Neural crest cell (in vitro differentiated cells): ENCODE measurements at places on chromosomes 1 and 21. TPM values are rescaled to one million over a fixed set of nuclear protein-coding genes. Genes with fewer than 3 reads are reported as not detected.

LMX1A gene
- not detected in 2 replicates for total RNA-seq

KLHDC8A gene
- total RNA-seq, result 46.6 and 46.7 TPM in 2 replicates

NBPF11 gene
- total RNA-seq, result 17.2 and 18.5 TPM in 2 replicates

ADORA1 gene
- 1.9 and 2.0 TPM in 2 replicates for total RNA-seq

OR2L3 gene
- total RNA-seq, result not detected in 2 replicates

- DNase-seq, result no peak
These were observed 52.9 kb downstream of the SERBP1 start for GRCh38 chr1:67377253-67377652.

- no peak for DNase-seq
These were observed 119.0 kb upstream of the ADGRL2 start for GRCh38 chr1:81681601-81682266.

DNA sequence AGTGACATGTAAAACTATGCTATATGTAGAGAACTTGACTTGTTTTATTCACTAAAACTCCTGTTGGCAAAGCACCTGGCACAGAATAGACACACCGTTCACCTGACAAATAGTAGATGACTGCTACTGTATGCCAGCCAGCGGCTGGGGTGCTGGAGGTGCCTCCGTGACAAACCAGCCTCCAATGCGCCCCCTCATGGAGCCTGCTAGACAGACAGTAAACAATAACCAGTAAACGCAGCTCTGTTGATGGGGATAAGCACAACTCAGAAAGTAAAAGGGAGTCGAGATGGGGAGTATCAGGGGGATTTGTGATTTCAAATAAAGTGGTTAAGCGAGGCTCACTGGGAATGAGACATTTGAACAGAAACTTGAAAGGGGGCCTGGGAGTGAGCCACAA, 107.2 kb downstream of the PRDM2 start:
- DNase-seq, result peak; percentile 43

DNA sequence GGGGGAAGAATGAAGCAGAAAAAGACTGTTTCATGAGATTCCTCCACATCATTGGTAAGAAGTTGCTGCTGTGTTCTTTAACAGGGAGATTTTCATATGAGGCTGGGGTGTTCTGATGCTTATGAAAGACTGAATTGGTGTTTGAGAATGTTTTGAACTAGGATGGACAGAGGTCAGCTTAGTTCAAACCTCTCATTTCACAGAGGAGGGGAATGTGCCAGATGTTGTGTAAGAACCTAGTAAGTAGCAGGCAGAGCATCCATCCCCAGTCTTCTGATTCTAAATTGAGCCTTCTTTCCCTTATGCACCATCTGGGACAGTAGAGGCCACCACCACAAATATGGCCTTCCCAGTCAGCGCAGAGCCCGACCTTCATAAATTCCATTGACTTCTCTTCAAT, 43.7 kb downstream of the SAMD13 start:
- no peak for DNase-seq

GRCh38 chr1:17119076-17119772, at the start of gene PADI2:
TSS of gene PADI2 (minus strand) at chr1:17119451. CDS start at chr1:17119371, 80 bp downstream.
- DNase-seq, result peak; percentile 53

DNA sequence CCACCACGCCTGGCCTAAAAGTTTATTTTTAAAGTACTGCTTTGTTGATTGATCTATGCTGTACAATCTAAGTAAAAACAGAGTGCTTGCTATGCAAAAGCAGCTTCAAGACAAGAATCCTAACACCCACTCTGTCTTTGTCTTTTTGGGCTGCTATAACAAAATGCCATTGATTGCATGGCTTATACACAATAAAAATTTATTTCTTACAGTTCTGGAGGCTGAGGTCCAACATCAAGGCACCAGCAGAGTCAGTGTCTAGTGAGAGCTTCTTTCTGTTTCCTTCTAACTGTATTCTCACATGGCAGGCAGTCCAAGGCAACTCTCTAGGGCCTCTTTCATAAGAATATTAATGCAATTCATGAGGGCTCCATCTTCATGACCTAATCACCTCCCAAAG, 63.6 kb upstream of the GJA5 start:
- DNase-seq, result no peak

GRCh38 chr1:214312530-214313051, 31.6 kb downstream of the SMYD2 start:
- no peak for DNase-seq

DNA sequence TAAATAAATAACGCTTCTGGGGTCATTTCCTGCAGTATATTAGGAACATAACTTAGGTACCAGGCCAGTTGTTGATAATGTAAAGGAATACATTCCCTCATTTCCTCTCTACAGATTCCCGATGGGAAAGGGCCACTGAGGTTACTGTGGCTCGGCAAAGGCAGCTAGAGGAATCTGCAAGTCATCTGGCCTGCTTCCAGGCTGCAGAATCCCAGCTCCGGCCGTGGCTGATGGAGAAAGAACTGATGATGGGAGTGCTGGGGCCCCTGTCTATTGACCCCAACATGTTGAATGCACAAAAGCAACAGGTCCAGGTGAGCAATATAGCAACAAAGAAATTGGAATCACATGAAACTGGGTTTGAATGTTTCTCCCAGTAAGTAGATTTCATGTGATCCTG, 109.6 kb upstream of the BMP8A start:
- no peak for DNase-seq

GRCh38 chr21:46156678-46157077, 1.3 kb upstream of the FTCD start:
- no peak for DNase-seq

DNA sequence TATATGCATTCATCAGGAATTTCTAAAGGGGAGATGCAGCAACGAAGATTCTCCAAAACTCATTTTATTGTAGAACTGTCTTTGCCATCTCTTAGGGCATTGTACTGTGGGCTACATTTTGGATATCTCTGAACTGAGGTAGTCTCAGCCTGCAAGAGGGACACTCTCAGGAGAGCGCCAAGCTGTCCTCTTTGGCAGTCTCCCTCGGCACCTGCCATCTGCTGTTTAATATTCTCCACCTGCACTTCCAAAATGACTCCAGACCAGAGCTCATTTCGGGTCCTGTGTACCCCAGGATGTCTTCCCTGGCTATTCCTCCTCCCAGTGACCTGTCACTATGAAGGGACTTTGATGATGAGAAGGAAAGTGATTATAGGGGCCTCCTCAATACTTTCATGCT, 356.3 kb upstream of the C1orf174 start:
- no peak for DNase-seq

DNA sequence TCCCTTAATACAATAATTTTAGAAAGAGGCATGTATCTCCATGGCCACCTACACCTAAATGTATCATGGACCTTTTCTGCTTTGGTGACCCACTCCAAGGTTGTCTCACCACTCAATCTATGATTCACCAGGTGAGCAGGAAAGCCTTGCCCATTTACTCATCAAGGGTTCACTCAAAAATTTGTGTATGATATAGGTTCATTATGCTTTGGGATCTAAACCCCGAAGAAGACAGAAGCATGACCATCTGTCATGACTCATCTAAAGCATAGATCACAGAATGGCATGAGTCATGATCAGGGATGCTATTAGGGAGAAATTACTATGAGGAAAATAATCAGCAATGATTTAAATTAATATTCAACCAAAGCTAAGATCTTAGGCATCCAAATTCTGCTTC, 38.5 kb downstream of the PYHIN1 start:
- DNase-seq, result no peak

- DNase-seq, result no peak
These were observed 607.8 kb upstream of the ADGRL2 start for GRCh38 chr1:81192647-81193642.

DNA sequence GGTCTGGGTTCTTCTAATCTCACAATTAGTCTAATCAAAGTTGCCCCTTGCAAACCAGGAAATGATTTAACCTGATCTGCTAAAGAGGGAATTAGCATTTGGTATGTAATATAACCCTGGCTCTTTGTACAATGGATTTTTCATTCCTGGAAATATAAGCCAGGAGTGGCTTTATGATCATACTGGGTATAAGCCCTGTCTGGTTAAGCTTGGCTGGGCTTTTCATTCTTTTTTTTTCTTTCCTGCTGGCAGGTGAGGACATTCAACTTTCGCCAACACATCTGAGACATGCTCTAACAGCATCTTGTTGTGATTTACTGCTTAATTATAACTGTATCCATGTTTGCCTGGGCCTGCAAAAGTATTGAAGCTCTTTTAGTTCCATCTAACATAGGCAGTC, 20.4 kb upstream of the SDE2 start:
- no peak for DNase-seq

DNA sequence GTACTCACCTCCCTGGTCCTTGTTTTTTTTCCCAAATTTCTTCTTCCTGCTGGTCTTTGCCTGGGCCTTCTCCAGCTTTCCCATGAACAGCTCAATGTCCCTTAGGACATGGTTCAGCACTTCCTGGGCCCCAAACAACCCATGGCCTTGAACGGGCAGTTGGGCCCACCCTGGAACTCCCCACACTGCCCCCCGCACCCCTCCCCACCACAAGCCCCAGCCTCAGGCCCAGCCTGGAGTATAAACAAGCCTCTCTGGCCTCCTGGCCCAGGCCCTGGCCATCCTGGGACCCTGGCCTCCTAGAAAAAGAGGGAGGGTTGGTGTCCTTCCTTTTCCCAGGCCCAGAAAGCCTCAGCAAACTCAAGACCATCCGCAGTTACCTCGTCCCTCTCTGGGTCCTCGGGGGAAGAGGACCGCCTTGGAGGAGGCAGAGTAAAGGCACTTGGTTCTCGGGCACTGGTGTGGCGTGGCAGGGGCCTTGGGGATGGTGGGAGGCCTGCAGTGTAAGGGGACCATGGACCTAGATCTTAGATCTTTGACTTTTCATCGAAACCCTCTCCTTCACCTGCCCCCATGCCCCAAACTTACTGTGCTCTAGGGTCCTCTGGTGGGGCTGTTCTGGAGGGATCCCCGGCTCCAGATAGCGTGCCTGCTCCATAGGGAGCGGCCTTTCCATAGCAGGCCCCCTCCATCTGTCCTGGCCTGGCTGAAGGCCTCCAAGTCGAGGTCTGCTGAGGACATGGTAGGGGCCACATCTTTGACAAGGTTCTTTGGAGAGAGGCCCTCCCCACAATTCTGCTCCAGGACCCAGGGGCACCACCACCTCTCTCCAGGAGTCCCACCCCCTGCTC, 5.6 kb downstream of the EPS8L3 start:
- no peak for DNase-seq

GRCh38 chr1:109269212-109269980, 13.5 kb downstream of the PSRC1 start:
- no peak for DNase-seq

DNA sequence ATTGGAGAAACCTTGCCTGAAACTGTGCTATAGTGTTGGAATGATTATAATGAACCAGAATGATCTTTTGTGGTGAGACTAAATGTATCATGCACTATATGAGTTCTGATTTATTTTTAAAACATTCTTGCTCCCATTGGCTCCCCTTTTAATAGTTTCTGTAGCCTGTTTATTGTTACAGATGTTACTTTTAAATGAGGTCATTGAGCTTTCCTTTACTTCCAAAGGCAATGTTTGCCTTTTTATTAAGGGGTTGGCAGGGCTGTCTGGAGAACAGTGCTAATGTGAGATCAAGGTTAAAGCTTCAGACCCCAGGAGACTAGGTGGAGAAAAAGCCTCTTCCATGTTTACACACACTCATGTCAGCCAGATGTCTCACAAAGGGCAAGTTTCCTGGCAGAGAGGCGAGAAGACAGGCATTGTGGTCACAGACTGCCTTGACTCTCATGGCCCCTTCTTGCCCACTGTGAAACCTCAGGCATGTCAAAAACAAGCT, 120.6 kb upstream of the RAVER2 start:
- no peak for DNase-seq

DNA sequence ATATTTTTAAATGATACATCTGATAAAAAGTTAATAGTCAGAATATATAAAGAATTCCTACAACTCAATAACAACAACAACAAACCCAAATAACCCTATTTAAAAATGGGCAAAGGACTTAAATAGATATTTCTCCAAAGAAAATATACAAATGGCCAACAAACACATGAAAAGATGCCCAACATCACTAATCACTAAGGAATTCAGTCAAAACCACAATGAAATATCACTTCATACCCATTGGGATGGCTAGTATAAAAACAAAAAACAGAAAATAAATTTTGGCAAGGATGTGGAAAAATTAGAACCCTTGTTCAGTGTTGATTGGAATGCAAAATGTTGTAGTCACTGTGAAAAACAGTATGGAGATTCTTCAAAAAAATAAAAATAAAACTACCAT, 184.8 kb upstream of the RAB4A start:
- no peak for DNase-seq

- no peak for DNase-seq
These were observed 48.7 kb upstream of the EDN2 start for GRCh38 chr1:41533016-41533730.

DNA sequence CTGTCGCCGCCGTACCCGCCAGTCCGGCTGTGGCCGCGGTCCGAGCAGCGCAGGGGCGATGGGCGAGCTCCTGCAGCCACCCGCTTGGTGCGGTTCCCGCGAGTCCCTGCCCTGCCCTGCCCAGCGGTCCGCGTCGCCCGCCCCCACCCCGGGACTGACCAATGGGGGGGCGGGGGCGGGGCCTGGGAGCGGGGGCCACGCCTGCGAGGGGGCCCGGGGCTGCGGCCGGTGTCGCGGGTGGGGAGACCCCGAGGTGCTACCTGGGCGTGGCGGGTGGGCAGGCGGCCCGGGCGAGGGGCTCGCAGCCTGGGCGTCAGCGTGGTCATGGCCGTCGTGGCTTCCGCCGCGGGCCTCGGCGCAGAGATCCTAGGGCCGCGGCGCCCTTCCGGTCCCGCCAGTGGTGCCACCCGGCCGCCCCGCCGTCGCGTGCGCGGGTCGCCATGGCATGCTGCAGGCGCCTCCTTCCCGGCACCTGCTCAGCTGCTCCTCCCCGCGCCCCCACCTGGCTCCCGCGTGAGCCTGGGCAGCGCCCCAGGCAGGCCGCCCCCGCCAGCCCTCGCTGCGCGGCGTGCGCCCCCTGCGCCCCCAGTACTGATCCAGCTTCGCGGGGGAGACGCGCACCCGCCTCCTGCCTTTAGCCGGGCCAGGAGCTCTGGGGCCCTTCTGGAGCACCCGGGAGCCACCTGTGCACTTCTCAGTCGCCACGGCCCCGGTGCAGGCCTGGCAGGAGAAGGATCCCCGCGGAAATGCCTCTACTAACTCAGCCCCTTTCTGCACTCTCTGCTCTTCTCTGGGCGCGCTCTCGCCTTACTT, at the start of gene BMP8B:
BMP8B (minus strand) TSS at position 108 of the 813 bp plus-strand sequence. CDS start 380 bp downstream, outside the sequence.
- DNase-seq, result no peak

DNA sequence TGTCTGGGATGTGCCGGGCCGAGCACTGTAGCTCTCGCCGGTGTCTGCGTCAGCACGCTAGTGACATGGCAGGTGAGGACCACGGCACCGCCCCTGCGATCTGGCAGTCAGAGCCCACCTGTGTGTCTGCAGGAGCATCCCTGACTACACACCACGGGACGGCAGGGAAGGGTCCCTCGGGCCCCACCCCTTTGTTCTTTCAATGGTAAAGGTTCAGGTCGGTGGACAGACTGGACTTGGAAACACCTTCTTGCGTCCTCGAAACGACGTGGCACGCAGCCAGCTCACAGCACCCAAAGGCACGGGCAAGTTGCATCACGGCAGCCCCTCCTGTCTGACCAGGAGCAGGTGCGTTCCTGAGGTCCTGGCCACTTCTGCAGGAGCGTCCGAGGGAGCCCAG, 3.7 kb upstream of the SAMD11 start:
- no peak for DNase-seq
